ENCODE measurements at places on chromosomes 2 and 18.

- DNase-seq: no peak
These were observed 2.1 kb downstream of the FBLN7 start for GRCh38 chr2:112140205-112140802.

GRCh38 chr18:61554117-61554776, 221.0 kb downstream of the CDH20 start:
- DNase-seq: no peak

GRCh38 chr18:59516356-59517155, 157.5 kb upstream of the LMAN1 start:
- no peak for DNase-seq

- DNase-seq: no peak
These were observed 45.2 kb upstream of the SMAD2 start for GRCh38 chr18:47975701-47976100.

GRCh38 chr2:136858656-136859055, 93.3 kb downstream of the THSD7B start:
- no peak for DNase-seq

GRCh38 chr2:123453046-123453700, 571.9 kb upstream of the CNTNAP5 start:
- DNase-seq: no peak

DNA sequence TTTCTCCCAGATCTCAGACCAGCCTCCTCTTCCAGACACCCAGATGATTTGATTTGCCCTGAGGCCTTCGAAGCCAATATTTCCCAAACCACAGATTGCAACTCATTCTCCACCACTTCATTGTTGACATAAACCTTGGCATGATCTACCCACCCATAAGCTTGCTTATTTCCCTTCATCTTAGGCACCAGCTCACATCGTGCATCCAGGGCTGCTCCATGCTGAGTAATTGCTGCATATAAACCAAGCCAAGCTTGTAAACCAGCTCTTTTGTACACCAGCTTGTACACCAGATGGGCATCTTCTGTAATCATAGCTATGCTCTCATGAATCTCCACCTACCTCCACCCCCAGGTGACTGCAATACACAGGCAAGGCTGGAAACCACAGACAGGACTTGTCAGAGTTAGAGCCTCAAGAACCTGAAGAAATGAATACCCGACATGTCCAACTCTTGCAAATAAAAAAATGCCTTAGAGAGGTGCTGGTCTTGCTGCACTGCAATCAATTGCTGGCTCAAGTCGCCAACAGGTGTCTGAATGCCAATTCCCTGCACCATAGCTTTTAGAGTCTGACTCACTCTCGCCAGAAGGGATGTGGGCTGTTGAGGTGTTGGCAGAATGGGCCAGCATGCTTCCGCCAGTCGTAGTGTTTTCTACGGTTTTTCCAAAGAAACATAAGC, 31.5 kb downstream of the TRABD2A start:
- no peak for DNase-seq

- DNase-seq: no peak
These were observed 39.1 kb downstream of the ROCK2 start for GRCh38 chr2:11305338-11305737.

DNA sequence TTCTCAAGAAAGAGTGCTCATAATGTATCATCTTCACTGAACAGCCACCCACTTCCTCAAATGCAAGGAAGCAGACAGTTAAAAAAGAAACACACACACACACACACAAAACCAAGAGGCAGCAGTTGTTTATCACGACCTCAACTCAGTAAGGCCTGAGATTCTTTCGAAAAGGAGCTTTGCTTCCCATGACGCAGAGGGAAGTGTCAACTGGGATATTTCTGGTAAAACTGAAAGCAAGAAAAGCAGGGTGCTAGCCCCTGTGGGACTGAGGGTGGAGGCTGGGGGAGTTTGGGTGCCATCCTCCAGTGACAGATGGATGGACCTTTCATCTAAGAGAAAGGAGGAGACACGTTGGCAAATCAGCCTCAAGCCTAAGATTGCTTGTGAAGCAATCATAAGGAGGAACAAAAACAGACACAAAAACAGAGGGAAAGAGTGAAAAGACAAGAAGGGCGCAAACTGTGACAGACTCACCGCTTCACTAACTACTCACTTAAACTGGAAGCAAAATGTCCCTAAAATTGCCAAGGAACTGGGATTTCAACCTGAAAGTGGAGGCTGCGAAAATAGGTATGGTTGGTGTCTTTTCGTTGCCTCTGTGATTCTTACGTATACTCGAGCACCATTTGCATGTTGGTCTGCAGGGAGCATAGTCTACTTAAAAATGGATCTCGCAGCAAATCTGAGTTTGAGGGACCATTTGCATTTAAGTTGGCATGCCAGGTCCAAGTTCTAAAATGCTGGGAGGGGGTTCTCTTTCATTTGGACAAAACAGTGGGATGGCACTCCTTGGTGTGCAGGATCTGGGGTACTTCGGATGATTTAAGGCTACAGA, at the start of gene ARHGAP25:
ARHGAP25 (plus strand) TSS at position 124 of the 838 bp plus-strand sequence; CDS start at position 513, 389 bp downstream.
- DNase-seq: no peak

Measured in NCI-H187 treated with DMSO at 0.1 percent for 48 hours (cell line).